ENCODE measurements at places on chromosomes 12 and 14.
A peak's percentile ranks its signal among the peaks of the same experiment; 100 is the strongest.

DNA sequence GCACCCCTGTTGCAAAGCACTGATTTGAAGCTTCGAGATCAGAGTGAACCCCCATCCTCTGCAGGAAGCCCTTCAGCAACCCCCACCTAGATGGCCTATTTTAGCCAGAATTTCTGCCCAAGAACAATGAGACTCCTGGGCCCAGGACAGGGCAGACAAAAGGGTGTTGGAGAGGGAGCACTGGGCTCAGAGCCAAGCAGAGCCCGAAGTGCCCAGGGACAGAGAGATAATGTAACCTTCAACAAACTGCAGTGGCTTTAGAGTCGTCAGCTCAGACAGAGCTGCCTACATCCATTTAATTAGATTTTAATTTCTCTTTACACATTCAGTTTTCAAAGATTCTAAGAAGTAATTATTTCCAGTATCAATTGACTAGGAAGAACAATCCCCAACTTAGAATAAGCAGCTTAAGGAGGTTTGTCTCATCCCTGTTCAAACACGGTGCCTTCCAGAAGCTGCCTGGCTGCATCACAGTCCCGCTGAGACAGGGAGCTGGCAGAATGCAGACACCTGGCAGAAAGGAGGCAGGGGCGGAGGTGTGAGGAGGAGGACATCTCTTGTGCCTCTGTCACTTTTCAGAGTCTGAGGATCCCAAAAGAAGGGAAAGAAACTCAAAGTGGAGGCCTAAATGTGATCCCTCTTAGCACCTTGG is 504.9 kb upstream of the CCDC196 start:
- DNase-seq: no peak

- DNase-seq: no peak
Measured at GRCh38 chr12:4112734-4113325, 160.7 kb upstream of the CCND2 start.

GRCh38 chr12:29148596-29148910 is 525 bp upstream of the FAR2 start:
- peak; percentile 44 for DNase-seq

DNA sequence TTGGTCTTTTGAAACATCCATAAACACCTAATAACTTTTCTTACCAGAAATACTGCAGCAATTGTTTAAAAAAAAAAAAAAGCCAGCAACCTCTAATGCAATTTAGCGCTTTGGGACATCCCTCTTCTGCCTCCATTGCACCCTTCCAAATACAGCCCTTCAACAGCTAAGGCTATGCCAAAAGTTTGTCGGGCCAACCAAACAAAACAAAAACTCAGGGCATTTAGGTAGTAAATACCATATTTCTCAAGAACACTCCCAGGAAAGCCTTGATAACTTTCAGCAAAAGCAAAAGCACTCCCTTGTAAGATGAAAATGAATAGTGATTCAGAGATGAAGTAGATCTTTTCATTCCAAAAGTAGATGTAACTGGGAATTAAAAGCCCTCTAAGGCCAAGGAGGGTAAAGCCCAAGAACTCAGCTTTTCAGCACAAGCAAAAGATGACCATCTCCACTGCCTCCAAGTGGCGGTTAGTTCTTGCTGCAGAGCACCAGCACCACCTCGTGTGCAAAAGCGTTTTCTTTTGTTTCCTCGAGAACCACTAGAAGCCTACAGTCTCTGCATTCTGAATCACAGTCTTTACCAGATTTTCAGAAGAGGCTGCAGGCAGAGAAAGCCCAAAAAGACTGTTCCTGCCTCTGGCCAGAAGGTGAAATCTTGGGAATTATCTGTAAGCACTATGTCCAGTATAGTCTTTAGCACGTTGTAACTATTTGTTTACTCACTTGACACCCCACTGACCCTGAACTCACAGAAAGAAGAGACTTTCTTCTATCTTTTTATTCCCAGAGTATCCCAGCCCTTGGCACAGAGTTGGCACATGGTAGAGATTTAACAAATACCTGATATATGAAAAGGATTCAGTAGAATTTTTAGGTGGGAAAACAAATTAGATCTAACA is 53.1 kb downstream of the SIX6 start:
- peak; percentile 42 for DNase-seq

- no peak for DNase-seq
Measured at GRCh38 chr14:102540315-102541028, 30.9 kb upstream of the ANKRD9 start.

DNA sequence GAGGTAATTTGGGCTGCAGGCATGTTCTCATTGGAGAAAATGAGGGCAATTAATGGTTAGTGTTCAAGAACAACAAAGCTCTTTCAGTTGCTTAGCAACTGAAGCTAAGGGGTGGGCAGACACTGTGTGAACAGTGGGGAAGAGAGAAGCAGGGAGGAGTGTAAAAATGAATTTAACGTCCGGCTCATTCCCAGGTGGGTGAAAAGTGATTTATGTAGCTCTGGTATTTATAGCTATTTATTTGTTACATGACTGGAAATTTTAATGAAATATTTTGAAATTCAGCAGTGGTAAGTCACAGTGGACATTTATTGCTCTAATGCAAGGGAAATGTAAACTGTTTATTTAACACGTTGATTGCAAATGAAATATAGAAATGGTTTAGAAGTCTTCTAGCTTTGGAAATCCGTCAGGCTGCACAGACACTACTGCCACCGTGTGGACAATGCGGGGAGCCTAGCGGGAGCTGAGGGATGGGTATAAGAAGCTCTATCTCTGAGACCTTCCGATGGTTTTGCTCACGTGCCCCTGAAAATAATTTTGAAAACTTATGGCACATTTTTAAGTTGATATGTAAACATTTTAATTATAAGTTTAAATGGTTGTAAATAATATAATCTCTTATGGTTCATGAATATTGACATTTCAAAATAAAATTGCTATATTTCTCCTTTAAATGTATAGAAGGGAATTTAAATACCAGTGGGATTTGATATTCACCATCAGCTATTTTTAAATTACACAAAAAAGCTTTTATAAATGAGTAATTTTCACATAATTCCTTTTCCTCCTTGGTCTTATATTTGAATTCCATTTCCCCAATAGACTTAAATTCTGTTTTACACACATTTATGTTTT is 54.4 kb downstream of the E2F7 start:
- peak; percentile 73 for DNase-seq

- DNase-seq: no peak
Measured at GRCh38 chr12:65930114-65930828, 106.0 kb downstream of the HMGA2 start.

DNA sequence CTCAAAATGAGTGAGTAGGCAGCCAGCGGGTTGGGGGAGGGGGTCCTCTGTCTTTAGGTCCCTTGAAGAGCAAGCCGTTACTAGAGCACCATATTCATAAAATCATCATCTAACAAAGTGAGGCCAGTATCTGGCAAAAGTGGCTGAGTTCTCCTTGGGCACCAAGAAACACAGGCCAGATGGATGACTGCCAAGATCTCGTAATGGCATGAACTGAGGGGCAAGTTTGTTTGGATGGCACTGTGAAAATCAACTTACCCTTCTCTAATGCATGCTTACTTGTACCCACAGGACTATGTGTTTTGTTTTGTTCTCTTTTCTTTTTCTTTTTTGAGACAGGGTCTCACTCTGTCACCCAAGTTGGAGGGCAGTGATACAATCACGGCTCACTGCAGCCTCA is 41.6 kb downstream of the GNPTAB start:
- no peak for DNase-seq

Measured in GM13976 (cell line).